ENCODE measurements at places on chromosomes 16 and 17. TPM values are rescaled to one million over a fixed set of nuclear protein-coding genes. Genes with fewer than 3 reads are reported as not detected.

SCGB1C2 gene
- total RNA-seq: not detected

MED1 gene
- 14.9 TPM for total RNA-seq

TNK1 gene
- 2.7 TPM for total RNA-seq

- H3K27me3 ChIP-seq: no peaks in the 10 kb centered on the region
- no peaks in the 10 kb centered on the region for H3K36me3 ChIP-seq
- peak; percentile 72 for DNase-seq
- H3K4me3 ChIP-seq: peak overlapping the region; percentile 87
Measured at GRCh38 chr17:47188271-47188875, 722 bp downstream of the CDC27 start.

DNA sequence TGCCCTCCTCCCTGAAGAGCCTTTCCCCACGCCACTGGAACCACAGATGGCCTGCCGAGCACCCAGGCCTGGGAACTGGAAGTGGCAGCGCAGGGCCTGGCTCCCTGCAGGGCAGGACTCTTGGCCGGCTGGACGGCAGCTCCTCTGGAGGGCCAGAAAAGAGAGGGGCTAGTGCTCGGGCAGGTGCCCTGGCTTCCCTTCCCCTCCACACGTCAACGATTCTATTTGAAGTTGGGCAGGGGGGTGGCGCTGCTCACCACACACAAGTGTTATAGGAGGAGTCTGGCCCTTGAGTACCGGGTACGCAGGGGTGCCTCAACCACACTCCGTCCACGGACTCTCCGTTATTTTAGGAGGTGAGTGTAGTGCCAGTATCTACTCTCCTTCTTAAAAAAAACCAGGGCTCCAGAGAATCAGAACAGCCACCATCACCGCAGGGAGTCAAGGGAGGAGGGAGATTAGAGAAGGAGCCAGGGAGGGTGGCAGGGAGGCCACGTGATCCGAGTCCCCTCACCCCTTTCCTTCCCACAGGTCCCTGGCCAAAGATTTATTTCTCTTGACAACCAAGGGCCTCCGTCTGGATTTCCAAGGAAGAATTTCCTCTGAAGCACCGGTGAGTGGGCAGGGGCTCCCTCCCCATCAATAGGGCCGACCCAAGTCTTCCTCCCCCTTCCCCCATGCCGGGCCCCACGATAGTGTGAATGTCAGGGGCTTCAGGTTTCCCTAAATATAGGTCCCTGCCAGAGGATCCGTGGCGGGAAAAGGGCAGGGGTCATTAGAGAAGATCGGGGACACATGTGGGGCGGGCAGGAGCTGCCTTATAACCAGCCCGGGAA, 1.4 kb upstream of the ALDOA start:
- no peaks in the 10 kb centered on the region for H3K27me3 ChIP-seq
- H3K27ac ChIP-seq: peak overlapping the region; percentile 87
- H3K4me1 ChIP-seq: peaks cover 28% of the 10 kb centered on the region

TEDC2 gene
- total RNA-seq: 8.3 TPM

CBLN1 gene
- total RNA-seq: not detected

- no peak for DNase-seq
- H3K36me3 ChIP-seq: no peaks in the 10 kb centered on the region
- no peak overlapping the region for H3K27ac ChIP-seq
- H3K4me1 ChIP-seq: no peaks in the 10 kb centered on the region
- no peak overlapping the region for H3K4me3 ChIP-seq
Measured at GRCh38 chr17:77628035-77628434, 330.5 kb upstream of the TNRC6C start.
